Fibroblast of the aortic adventitia (primary cell): ENCODE measurements at places on chromosomes 11 and 22. TPM values are rescaled to one million over a fixed set of nuclear protein-coding genes. Genes with fewer than 3 reads are reported as not detected.

MEN1 gene
- 6.2 and 15.9 TPM in 2 replicates for total RNA-seq

GRIK4 gene
- total RNA-seq = not detected in 2 replicates

PLEKHA7 gene
- 0.09 and 0.57 TPM in 2 replicates for total RNA-seq

CD59 gene
- 175 and 1,509 TPM in 2 replicates for total RNA-seq

GRK3 gene
- total RNA-seq = 1.3 and 1.6 TPM in 2 replicates

DNA sequence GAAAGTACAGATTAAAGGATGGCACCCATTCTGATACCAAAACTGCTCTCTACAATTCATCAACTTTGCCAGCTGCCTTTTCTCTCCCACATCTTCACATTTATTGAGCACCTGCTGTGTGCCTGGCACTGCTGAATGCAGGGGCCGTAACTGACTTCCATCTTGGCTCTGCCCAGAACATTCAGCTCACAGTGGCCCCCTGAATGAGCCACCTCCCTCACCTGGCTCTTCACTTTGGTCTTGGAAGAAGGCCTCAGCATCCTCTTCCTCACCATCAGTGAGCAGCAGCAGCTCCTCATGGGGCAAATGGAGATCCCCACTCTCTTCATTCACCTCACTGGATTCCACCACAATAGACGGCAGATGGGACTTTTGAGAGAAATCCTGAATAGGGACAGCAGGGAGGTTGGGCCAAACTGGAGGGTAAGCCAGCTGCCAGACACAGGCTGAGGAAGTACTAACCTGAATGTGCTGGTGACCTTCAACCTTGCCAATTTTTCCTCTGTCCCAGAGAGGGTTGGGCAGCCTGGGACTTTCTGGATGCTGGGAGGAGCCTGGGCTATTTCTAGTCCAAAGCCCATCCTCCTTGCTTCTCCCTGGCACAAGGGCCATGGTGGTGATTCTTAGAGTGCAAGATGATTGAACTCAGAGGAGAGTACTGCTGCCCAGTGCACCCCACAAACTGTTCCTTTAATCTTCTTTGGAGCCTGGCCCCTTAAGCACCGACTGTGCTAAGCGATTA, 1.9 kb upstream of the UQCC3 start:
- no peak for DNase-seq

DNA sequence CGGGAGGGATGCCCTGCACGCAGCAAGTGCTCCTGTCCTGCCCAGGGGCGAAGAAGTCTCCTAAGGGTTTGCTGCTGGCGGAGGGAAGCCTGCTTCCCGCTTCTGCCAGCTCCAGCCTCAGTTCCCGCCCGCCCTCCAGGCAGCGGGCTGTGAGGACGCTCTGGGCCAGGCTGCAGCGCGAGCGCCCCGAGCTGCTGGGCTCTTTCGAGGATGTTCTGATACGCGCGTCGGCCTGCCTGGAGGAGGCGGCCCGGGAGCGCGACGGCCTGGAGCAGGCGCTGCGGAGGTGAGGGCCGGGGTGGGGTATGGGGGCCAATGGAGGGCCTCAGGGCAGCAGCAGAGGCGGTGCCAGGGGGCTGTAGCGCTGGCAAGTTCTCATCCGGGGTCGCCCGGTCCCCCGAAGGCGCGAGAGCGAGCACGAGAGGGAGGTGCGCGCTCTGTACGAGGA, 2.2 kb downstream of the CRACR2B start:
- no peak for DNase-seq

GRCh38 chr22:45526768-45527360, 24.2 kb downstream of the FBLN1 start:
- no peak for DNase-seq

- DNase-seq = no peak
Measured at GRCh38 chr11:76728778-76729177, 54.4 kb upstream of the TSKU start.

DNA sequence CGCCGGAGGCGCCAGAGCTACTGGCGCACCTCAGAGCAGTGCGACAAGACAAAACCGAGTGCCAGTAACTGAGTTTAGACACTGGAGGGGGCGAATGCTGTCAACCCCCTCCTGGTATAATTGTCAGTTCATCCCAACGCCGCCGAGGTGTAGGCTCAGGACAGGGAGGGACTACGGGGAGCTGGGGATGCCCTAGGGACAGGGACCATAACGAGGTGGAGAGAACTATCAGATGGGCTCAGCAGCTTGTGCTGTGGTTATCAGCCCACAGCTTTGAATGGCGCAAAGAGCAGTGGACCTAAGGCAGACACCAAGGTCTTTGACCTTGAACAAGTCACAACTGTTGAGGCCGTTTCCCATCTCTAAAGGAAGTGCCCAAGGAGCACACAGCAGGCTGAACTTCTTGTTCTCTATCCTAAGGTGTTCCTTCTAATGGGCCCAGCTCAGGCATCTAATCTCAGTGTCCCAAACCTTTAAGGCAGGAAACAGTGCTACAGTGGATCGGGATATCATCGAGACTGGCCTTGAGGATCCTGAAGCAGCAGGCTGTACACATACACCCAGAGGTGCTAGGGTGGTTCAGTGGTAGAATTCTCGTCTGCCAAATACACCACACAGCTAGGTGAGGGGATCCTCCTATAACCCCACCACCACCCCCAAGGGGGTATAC, 958 bp upstream of the TUT1 start:
- no peak for DNase-seq

DNA sequence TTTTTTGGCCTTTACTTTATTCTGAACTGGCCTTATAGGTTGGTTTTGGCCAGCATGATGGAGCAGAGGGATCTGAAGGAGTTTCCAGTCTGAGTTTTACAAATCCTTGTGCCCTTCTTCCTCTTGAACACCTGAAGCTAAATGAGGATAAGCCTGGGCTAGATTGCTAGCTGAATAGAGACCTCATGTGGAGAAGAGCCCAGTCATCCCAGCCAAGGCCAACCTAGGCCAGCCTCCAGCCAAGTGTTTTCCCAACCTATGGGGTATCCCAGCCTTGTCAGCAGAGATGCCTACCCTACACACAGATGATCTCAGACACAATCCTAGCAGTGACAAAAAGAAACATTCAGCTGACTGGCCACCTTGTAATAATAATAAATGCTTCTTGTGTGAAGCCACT, 966 bp upstream of the CASP12 start:
- no peak for DNase-seq

GRCh38 chr22:33438273-33438672, 380.1 kb upstream of the SYN3 start:
- DNase-seq = peak; percentile 89

DNA sequence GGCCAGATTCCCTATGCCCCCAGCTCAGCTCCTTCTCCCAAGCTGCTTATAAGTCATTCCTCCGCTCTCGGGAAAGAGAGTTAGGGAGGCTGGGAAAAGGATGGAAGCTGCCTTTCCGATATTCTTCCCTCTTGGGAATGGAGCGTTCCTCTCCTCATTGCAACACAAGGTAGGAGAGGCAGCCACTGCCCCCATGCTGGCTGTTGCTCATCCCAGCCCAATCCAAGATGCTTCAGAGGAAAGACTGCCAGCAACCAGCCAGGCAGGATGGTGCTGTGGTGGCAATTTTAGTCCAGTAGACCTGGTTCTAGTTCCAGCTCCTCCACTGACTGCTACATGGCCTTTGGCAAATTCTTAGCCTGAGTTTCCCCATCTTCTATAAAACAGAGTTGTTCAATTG, 13.7 kb upstream of the C11orf96 start:
- no peak for DNase-seq

DNA sequence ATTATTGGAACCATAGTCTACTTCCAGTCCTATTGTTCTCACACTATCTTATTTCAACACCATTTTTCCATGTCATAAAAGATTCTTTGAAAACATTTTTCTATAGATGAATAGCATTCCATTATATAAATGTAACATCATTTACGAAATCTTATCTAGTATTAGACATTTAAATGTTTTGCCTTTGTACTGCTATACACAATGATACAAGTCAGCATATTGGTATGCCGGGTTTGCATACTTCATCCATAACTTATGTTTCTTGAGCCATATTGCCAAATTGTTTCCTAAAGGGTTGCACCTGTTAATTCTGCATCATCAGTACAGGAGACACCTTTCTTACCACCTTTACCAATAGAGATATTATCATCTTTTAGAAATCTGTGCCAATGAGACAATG, 68.2 kb downstream of the SYT13 start:
- DNase-seq = peak; percentile 51

DNA sequence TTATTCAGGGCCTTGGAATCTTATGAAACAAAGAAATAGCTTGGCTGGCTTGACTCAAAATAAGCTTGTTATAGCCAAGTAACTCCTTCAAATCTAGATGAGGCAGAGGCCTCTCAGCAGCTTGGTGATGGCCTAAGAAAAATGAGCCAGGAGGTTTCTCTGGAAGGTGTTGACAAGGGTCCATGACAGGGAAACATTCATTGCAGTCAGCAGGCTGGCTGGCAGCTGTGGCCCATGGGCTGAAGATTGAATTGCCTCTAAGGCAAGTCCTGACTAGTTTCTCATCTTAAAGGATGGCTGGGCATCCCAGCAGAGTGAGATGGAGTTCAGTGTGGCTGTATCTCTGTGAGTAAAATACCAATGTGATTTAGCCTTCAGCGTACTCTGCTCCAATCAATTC, 441.0 kb downstream of the NELL1 start:
- no peak for DNase-seq

DNA sequence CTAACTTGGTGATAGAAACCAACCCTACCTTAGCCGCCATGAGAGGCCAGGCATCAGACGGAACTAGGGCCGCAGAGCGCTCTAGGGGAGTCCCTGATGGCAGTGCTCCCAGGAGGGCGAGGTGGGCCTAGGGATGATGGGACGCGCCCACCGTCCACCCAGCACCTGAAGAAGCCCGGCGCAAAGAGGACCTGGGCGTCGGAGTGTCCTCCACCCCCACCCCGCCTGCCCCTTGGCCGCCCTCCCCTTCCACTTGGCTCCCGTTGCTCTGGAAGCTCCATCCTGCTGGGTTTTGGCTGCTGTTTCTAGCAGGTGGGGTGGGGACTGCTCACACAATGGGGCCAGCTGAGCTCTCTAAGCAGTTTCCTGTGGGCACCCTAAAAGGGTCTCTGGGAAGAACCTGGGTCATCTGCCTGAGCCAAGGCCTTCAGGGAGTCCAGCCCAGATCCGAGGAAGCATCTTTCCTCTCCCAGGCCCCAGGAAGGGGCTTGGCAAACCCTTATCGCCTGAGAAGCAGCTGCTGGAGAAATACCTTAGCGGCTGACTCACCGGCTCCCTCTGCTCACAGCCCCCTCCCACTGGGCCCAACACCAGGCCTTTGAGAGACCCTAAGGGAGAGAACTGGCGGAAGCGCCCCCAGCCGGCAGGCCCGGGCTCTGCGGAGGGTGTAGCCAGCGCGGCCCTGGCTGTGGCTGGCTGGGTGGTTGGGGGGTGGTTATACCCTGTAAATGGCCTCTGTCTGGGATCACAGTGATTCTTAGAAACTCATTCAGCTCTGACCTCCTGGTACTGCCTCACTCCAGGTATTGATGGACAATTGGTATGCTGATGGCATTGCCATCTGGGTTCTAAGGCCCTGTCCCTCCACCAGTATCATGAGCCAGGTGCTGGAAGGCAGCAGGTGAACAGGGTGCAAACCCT, 19.3 kb downstream of the CREB3L1 start:
- DNase-seq = peak; percentile 97

DNA sequence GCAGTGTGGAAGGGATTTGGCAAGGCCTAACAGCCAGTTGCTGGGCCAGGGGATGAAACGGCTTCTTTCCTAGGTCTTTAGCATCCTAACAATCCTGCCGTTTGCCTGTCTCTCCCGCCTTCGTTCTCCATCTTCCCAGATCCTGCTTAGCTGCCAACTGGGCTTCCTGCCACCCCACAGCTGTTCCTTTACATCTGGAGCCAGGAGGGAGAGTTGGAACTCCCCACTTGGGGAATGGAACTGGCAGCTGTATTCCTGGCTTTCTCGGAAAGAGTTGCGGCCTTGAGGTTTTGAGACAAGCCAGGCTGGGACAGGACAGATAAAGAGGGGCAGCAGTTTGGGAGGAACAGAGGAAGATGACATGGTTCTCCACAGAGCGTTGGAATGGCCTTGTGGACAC, 59.6 kb downstream of the ST3GAL4 start:
- DNase-seq = peak; percentile 99

DNA sequence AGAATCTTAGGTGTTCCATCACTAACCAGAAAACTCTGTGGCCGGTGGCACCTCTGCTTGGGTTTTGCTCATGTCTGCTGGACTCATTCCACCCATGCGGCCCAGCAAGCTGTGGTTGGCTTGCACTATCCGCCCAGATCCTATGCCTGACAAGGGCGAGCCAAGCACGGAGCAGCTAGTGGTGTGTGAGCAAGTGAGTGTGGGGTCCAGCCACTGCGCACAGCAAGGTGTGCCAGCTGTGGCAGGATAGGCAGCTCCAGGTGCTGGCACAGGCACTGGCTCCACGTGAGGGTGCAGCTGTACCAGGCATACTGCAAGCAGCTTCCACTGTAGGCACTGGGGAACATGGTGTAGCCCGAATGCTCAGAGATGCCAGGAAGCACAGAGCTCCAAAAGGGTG, 813.7 kb upstream of the CNTN5 start:
- no peak for DNase-seq

DNA sequence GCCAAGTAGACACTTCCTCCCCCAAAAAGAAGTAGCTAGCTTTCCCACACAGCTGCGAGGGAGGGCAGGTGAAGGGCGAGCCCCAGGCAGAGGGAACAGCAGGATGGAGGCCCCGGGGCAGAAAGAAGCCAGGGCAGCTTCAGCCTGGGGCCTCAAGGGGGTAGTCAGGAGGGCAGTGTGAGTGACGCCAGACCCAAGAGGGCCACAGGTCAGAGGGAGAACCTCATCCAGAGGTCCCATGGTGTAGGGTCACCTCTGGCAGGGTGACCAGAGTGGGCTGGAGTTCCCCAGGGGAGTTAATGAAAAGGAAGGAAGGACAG, 9.2 kb downstream of the PRR5 start:
- no peak for DNase-seq

- DNase-seq = peak; percentile 97
Measured at GRCh38 chr11:10490398-10491241, 35.6 kb downstream of the AMPD3 start.

DNA sequence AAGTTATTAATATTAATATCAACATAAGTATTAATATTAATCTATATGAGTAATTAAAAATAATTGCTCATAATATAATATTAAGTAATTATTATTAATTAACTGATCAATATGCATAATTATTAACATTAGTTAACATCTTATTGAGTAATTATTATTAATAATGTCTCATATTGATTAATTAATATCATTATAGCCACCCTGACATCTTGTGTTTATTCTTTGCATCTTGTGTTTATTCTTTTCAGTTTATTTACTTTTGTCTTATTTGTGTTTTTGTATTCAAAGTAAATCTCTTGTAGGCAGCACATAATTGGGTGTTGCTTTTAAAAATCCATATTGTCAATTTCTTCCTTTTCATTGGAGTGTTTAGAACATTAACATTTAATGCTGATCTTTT, 56.6 kb downstream of the MYEOV start:
- DNase-seq = no peak

DNA sequence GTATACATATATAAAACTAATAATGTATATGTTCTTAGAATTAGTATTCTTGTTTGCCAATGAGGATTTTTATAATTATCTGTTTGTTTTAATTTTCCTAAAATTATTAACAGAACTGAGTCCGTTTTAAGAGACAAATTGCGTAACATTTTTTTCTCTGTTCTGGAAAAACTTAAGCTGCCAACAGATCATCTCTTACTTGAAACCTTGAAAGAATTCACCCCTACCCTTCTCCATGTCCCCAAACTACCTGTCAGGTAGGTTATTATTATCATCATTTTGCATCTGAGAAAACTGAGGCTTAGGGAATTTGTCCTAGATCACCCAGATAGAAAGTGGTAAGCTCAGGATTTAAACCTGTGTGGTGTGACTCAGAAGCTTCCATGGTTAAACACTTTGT, 14.7 kb downstream of the SLC5A4 start:
- no peak for DNase-seq
